NCI-H2171 treated with DMSO at 0.1 percent for 48 hours (cell line): ENCODE measurements at places on chromosomes 12 and 14.

- DNase-seq = no peak
These were observed 27.4 kb downstream of the TAOK3 start for GRCh38 chr12:118345355-118345754.

- DNase-seq = peak; percentile 12
These were observed 340.3 kb upstream of the RGS6 start for GRCh38 chr14:71591929-71592328.

DNA sequence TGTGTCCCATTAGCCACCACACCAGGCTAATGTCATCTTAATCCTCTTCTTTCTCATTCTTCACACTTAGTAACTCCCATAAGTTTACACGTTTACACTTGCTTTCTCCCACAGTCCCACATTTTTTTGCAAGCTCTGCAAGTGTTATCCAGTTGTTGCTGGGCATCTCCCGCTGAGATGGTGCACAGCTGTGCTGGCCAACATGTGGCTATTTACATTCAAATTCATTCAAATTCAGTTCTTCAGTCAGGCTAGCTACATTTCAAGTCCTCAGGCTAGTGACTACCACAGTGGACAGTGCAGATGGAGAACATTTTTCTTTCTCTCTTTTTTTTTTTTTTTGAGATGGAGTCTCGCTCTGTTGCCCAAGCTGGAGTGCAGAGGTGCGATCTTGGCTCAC lies 9.8 kb upstream of the TEAD4 start:
- no peak for DNase-seq

DNA sequence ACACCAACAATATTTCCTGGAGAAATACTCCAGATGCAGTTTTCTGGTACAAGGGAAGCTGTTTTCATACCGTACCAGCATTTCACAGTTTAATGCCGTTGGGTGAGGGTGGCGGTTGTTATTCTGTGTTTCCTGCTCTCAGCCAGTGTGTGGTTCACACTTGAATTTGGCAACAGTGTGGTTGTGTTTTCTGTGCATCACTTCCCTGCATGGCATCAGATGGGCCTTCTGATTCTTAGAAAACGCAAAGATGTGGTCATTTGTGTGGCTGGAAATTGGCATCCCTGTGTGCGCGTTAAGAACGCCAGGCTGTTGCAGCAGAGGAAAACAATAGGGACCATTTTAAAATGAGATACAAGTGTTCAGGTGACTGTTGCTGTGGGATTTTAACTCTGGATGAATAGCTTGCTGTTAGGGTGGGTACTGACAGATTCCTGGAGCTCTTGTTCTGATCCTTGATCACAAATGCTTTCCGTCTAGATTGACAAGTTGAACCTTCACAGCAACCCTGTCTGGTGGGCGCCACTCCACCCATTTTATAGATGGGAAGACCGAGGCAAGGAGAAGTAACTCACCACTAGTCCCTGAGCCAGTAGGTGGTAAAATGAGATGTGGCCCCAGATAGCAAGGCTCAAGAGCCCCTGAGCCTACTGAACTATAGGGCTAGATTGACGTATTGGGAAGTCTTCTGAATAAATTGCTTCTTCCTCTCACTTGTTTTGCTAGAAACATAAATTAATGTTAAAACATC lies 231.2 kb downstream of the CHST11 start:
- no peak for DNase-seq

- peak; percentile 23 for DNase-seq
These were observed 1.5 kb downstream of the KDM2B start for GRCh38 chr12:121579190-121579791.

- no peak for DNase-seq
These were observed 189.3 kb downstream of the VRK1 start for GRCh38 chr14:96986256-96987085.

GRCh38 chr12:102526656-102527055 lies 46.3 kb upstream of the IGF1 start:
- DNase-seq = no peak

DNA sequence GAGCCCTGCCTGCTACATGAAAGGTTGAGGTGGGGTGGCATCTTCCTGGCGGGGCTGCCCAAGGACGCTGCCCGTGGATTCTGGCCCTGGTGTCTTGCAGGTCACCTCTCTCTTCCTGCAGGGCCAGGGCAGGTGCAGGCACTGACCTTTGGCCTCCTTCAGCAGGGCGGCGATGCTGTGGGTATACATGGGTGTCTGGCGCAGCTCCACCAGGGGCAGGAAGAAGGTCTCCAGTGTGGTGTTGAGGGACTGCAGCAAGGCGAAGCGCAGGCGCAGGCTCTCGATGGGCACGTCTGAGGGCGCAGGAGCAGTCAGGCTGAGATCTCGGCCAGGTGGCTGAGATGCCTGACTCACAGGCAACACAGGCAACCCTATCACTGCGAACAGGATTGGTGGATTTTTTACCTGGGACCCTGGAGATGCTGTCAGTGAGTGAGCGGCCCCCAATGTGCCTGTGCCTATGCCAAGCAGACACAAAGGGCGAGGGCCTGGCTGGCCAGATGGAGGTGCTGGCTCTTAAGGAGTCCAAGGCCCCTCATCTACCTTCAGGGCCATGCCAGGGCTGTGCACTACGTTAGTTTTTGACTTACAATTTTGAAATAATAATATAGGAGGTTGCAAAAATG lies 45.7 kb downstream of the TRAFD1 start:
- DNase-seq = no peak

GRCh38 chr12:28795311-28795710 lies 353.8 kb upstream of the FAR2 start:
- no peak for DNase-seq

- no peak for DNase-seq
These were observed 4.7 kb upstream of the EPYC start for GRCh38 chr12:91009319-91009950.

DNA sequence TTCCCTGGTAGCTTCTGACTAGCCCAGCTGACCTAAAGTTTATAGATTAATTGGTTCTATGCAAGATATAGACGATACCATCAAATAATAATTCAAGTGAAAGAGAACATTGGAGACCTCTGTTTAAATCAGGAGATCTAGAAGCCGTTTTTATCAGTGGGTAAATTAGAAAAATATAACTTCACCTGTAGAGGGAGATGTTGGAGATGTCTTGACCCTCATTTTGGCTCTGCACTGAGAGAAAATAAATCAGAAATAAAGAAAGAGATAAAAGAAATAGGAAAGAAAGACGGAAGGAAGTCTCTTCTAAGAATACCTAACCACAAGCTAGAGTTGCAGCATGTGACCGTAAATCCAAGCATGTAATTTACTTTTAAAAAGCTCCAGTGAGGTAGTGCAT lies 684.5 kb downstream of the C12orf50 start:
- no peak for DNase-seq

DNA sequence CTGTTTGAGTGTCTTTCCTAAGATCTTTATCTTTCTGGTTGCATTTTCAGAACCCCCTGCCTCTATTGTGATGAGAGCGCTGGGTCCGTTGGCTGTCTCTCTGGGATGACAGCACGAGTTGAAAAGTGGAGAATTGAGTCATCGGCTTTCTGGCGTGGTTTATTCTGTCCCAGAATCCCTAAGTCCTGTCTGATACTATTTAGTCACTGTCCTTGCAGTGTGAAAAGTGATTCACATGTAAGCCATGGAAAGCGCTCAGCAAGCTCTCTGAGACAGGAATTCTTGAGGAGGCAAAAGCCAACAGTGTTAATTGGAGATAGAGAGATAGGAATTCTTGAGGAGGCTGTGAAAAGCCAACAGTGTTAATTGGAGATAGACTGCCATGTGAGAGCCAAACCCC lies 121.7 kb downstream of the CHST11 start:
- DNase-seq = no peak

DNA sequence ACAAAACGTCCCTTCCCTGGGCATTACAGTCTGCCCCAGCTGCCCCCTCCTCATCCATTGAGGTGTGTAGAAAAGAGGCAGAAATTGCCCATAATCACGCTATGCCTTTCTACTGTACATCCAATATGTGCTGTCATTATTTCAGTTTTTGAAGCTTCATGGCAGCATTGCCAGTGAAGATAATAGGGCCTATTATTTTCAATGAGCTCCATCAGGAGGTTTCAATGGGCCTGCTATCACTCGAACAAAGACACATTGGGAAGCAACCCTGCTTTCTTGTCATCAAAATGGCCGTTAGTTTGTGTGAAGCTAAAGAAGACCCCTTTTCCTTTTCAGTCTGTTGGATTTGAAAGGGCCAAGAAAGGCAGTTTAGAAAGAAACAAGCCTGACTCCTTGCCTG lies 653.8 kb downstream of the NOVA1 start:
- DNase-seq = no peak

GRCh38 chr14:79476552-79476951 lies 734.8 kb downstream of the DIO2 start:
- DNase-seq = no peak

GRCh38 chr12:93639406-93639805 lies 37.8 kb upstream of the CRADD start:
- no peak for DNase-seq

- no peak for DNase-seq
These were observed 37.5 kb downstream of the EAPP start for GRCh38 chr14:34502001-34502400.

GRCh38 chr14:58397156-58397555 lies 1.4 kb downstream of the TOMM20L start:
- DNase-seq = peak; percentile 26

GRCh38 chr12:101795786-101796185 lies 35.0 kb downstream of the GNPTAB start:
- no peak for DNase-seq

- DNase-seq = no peak
These were observed 798.8 kb downstream of the SLC16A7 start for GRCh38 chr12:60394665-60395064.

- no peak for DNase-seq
These were observed 57.2 kb downstream of the ATF7 start for GRCh38 chr12:53568809-53569557.

DNA sequence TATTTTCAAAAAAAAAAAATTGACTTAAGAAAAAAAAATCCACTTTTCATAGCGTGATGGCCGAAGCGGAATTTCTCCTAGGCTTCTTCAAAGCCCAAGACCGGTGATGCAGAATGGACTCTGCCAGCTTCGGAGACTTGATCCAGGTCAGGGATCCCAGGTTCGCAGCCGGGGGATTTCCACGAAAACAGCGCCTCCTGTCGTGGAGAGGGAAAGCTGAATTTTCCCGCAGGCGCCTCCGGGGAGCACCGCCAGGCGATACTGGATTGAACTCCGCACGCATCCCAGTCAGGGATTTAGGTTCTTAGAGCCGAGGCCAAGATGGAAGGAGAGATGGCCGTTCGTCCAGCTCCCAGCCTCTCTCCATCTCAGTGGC lies 2.1 kb downstream of the TTC6 start:
- no peak for DNase-seq

DNA sequence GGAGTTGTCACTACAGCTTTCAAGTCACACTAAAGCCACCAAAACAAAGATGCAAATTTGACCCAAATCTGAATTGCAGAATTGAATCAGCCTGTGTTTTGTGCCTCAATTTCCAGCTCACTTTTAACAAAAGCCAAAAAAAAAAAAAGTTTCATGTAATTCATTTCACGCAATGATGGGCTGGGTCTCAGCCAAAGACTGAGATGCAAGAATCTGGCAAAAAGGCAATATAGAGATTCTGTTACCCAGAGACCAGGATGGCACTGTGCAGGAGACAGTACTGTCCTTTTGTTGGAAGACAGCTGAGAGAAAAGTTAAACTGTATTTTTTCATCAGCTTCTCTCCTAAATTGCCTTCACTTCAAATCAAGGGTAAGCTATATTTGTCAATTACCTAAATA lies 205.7 kb upstream of the NPAS3 start:
- DNase-seq = peak; percentile 9

- no peak for DNase-seq
These were observed at the start of gene CLEC2D for GRCh38 chr12:9669534-9669933. TSS of gene CLEC2D (plus strand) at chr12:9669713. CDS start at chr12:9669735, 22 bp downstream.

DNA sequence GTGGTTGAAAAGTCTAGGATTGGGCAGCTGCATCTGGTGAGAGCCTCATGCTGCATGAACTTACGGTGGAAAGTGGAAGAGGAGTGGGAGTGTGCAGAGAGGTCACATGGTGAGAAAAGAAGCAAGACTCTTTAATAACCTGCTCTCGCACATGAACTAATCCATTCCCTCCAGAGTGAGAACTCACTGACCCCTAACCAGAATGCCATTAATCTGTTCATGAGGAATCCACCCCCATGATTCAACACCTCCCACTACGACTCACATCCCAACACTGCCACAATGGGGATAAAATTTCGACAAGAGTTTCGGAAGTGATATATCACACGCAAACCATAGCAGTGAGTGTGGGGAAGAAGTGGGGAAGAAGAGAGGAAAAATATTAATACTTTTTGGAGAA lies 377.4 kb downstream of the NAV3 start:
- DNase-seq = no peak

DNA sequence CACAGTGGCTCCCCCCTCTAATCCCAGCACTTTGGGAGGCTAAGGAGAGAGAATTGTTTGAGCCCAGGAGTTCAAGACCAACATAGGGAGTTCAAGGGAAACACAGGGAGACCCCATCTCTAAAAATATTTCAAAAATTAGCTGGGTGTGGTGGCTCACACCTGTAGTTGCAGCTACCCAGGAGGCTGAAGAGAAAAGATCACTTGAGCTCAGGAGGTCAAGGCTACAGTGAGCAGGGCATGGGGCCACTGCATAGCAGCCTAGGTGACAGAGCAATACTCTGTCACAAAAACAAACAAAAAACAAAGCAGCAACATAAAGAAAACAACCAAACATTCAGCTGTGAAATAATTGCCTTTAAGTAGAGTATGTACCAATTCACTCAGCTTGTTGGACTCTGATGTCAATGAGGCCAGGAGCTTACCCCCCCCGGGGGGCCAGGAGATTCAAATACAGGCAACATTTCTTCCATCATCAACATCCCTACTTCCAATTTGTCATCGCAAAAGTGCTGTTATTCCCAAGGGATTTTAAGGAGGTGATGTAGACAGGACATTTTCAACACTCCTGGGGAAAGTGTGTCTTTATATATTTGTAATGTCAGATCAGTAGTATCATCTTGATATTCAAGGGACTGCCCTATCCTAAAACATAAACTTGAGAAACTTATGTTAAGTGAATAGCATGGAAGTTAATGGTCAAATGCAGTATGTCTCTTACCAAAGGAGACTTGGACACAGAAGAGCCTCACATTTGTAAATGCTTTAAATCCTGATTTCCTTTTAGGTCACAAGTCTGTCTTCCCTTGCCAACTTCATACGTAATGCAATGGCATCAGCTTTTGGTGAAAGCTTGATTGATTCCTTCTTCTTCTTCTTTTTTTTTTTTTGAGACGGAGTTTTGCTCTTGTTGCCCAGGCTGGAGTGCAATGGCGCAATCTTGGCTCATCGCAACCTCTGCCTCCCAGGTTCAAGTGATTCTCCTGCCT lies 40.6 kb upstream of the AEBP2 start:
- no peak for DNase-seq

GRCh38 chr12:114656906-114657596 lies 26.9 kb downstream of the TBX3 start:
- no peak for DNase-seq

GRCh38 chr12:107091381-107091780 lies 2.0 kb downstream of the CRY1 start:
- no peak for DNase-seq

DNA sequence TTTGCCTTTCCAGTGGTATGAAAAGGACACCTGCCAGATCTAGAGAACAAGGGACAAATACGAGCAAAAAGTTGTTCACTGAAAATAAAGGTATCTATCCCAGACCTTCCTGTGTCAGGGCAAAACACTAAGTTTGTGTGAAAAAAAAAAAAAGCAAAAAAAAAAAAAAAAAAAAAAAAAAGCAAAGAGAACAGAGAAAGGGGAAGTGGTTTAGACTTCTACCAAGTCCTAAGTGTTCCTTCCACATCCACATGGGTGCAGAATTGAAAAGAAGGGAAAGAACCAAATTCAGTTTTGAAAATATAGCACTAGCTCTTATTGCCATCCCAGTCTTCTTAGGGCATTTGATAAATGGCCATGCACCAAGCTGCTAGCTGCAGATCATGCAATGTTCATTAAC lies 41.7 kb downstream of the ZCRB1 start:
- no peak for DNase-seq
